ENCODE measurements at places on chromosomes 11 and 22.

GRCh38 chr11:74717221-74717969 lies 13.8 kb downstream of the CHRDL2 start:
- DNase-seq: no peak

DNA sequence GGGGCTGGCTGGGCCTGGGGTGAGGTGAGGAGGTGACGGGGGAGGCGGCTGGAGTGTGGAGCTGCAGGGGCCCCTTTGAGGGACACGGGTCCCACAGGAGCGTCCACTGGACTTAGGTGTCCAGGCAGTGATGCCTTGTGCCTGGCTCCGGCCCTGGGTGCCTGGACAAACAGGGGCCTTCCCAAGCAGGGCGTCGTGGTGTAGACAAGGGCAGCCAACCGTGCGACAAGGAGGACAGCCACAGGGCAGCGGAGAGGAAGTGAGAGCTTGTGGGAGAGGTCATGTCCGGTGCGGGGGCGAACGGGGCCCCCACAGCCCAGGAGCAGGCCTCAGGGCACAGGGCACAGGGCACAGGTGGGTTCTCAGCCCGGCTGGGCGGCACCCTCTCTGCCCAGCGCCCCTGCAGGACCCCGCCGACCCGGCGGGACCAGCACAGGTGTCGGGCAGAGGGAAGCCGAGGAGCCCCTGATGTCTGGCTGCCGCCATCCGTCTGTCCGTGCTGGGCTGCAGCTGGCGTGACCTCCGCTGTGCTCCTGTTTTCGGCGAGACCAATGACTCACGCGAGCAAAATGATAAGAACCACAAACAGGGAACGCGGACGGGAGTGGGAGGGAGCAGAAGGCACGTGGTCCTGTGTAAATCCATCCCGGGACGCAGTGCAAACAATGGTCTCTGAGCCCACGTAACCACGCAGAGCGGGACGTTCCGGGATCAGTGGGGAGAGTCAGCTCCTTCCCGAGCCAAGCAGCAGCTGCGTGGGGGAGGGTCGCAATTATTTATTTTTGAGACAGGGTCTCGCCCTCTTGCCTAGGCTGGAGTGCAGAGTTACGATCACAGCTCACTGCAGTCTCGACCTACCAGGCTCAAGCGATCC lies 49.1 kb upstream of the A4GALT start:
- DNase-seq: no peak

GRCh38 chr22:32489377-32489776 lies 14.8 kb downstream of the FBXO7 start:
- no peak for DNase-seq

- DNase-seq: no peak
Observed at GRCh38 chr11:75733431-75734107, 15.9 kb downstream of the MOGAT2 start.

- no peak for DNase-seq
Observed at GRCh38 chr11:116931206-116931953, 94.0 kb upstream of the APOA1 start.

DNA sequence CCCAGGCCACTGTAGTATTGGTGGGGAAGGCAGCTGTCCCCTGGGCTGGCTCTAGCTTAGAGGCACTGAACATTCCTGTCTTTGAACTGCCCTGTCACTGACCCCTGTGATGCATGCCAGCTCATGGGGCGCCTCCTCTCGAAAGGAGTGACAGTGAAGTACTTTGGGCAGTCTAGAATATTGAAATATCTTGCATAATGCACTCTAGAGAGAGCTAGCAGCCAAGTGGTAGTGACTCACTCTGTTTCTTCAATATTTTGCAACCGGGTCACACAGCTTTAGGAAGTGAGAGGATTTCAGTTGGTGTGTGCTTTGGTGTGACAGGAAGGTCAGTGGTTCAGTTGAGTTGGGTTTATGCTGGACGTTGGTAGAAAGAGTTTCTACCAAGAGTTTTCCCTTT lies 35.5 kb upstream of the ST14 start:
- no peak for DNase-seq

Measured in stimulated activated CD8-positive, alpha-beta memory T cell treated with anti-CD3 and anti-CD28 coated beads, Interleukin-2, amount 100 ng/mL, for 1 hour (primary cell).